ENCODE measurements at places on chromosomes 12 and 14.
A peak's percentile ranks its signal among the peaks of the same experiment; 100 is the strongest.

DNA sequence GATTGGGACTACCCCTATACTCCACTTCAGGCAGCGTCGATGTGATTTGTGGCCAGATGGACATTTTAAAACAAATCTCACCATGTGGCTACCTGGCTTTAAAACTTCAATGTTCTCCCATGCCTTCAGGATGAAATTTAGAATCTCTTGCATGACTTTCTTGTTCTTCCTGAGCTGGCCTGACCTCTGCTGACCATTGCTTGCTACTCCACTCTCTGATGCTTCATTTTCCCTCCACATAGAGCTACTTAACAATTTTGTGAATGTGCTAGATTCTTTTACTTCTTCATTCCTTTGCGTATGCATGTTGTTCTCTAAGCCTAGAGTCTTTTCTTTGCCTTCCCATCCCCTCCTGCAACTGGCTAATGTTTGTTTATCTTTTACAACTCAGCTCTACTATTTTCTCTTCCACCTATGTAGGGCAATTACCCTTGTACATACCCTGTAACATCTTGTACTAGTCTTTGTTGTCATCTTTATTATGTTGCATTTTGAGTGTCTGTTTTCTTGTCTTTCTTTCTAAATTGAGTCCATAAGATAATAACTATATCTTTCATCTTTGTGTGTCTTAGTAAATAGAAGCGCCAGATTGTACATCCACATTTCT is 41.2 kb downstream of the YLPM1 start:
- peak; percentile 59 for DNase-seq

DNA sequence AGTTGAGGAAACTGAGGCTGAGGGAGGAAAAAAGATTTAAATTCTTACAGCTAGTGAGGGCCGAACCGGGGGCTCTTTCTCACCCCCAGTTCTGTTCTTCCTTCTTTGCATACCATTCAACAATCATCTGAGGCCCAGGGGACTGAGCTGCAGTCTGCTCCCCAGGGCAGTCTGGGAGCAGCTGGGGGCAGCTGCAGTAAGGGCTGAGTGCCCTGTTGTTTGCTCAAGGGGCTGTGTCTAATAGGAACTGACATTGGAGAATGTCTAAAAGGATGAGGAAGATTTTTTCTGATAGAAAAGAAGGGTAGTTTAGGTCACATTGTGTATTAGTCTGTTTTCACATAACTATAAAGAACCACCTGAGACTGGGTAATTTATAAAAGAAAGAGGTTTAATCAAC is 42.2 kb downstream of the SLC17A8 start:
- DNase-seq, result no peak

DNA sequence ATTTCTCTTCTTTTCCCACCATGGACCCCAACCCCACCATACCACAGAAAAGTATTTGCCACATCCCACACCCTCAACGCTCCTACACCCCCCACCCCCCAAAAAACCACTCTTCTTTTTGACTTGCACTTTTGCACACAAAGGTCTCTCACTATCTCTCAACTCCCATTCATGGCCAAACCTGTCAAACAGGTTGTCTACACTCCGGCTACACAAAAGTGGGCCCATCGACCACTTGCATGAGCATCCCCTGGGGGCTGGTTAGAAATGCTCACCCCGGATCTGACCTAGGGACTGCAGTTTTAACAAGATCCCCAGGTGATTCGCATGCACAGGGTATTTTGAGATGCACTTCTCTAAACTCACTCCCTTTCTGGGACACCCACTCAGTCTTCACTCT is 248.2 kb downstream of the DPF3 start:
- DNase-seq, result no peak

DNA sequence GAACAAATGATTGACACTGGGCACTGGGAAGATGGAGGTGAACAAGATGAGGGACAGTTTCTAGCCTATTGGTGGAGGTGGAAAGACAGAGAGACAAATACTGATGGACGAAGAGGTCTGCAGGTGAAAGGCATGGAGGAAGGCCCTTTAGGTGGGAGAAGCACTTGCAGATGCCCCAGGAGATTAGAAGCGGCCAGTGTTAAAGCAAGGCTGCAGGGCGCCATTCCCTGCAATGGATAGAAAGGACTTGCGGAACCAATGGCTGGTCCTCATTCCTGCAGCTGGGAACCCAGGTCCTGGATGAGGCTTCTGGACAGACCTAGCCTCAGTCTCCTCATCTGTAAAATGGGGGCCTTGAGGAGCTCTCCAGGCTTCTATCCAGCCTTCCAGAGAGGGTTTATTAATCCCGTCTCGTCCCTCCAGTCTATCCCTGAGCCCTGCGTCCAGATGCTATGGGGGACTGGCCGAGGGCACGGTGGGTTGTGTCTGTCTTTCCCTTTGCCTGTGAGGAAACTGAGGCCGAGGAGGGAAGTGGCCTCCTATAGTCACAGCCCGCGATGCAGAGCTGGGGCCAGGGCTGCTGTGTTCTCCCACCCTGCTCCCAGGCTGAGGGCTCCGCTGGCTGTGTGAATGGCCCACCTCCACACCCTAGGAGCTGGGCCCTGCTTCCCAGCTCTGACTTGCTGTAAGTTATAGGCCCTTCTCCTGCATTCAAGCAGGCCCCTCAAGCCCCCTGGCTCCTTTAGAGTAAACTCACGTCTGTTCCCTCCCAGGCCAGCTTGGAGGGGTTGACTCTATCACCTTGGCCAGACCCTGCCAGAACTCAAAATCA is 33.0 kb downstream of the CYP46A1 start:
- no peak for DNase-seq

DNA sequence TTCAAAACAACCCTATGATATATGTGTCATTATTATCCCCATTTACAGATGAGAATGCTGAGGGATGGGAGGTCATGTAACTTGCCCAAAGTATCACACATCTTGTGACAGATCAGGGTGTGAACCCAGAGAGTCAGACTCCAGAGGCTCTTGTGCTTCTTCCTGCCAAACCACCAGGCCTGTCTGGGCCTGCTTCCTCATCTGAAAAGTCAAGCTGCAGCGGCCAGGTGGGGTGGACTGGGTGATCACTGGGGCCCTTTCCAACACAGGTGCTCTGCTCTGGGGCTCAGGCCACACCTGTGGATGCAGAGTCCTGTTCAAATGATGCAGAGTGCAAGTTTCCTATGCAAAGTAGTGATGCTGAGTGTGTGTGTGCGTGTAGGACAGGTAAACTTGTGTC is 26.7 kb downstream of the TSPAN11 start:
- DNase-seq, result no peak
